HCT116 (cell line): ENCODE measurements at places on chromosomes 12 and 14.

DNA sequence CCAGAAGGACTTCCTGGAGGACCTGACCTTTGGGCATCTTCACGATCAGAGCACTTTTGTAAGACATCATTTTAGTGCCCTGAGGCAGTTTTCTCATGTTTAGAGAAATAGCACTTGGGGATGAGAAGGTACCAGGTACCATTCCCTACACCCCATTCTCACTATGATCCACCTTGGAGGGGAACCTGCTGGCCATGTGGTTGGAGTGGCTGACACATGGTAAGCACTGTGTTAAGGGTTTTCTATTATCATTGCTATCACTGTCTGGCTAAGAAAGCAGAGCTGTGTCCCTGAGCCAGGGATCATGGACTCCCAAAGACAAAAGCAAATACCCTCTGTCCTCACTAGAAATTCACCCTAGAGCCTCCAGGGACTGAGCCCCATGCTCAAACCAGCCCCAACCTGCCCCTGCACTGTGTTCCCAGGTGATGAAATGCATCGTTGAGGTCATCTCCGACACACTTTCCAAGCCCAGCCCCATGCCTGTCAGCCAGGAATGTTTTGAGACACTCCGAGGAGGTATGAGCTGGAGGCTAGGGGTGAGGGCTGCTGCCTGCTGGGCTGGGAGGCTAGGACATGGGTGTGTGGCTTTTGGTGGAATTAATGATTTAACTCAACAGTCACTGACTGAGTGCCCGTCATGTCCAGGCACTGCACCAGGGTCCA is 3.4 kb downstream of the CHGA start:
- DNase-seq, result no peak

GRCh38 chr14:90538095-90538494 is 141.3 kb downstream of the CALM1 start:
- DNase-seq, result no peak

DNA sequence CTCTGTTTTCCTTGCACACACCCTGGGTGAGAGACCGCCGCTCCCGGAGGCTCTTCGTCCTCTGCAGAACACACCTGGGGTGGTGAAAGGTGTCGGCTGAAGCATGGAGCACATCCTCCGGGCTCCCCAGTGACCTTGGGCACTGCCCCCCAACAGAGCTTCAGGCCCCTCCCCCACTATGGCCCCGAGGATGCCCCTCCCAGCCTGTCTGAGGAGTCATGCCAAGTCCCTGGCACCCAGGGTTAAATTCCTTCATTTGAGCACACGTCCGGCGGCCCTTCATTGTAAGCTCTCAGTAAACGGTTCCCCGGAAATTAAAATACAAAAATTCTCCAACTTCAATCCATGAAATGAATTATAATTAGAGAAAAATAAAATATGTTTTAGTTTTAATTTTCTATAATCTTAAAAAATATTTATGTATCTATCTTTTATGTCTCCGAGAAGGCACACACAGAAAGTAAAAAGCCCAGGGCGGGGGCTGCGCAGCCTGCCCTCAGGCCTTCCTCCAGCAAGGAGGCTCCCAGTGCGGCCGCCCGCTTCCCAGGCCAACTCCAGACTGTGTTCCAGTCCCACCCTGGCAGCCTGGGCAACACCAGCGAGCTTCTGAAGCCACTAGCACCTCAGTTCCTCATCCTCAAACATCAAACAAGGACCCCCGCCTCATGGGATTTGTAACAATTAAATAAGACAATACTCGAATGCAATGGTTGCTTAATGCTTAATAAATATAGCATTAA is 63.5 kb downstream of the TMEM132D start:
- DNase-seq, result no peak

- DNase-seq, result no peak
Measured at GRCh38 chr14:33450416-33450815, 500.5 kb downstream of the EGLN3 start.

GRCh38 chr12:1877169-1877878 is 41.1 kb downstream of the CACNA2D4 start:
- DNase-seq, result no peak

GRCh38 chr12:51028126-51028812 is 2.1 kb upstream of the SLC11A2 start:
- no peak for DNase-seq

- DNase-seq, result no peak
Measured at GRCh38 chr12:74790931-74791330, 253.3 kb downstream of the ATXN7L3B start.

GRCh38 chr14:103445806-103446205 is 60.6 kb downstream of the MARK3 start:
- no peak for DNase-seq

GRCh38 chr12:65907513-65907912 is 83.2 kb downstream of the HMGA2 start:
- DNase-seq, result no peak

DNA sequence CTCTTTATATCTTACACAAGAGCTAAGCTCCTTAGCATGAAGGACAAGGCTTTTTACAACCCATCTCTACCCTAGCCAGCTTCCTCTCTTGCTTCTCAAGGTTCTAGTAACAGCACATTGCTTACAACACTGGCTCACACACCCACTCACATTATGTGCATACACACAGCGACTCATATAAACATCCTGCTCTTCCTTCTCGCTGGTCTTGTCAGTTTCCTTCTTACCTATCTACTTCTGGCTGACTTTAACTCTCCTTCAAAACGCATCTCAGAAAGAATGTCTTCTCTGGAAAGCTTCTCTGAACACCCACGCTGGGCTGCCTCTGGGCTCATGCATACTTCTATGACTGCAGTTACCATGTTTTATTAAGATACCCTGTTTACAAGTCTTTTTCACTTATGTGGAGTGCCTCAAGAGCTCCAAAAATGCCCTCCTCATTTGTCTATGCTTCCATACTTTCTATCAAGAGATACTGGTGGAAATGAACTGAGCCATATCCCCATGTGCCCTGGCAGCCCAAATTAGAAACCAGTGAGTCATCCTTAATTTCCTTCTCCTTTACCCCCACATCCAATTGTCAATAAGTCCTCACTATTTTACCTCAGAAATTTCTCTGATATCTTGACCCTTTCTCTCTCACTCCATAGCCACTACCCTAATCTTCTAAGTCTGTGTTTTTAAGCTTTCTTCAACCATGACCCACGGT is 126.9 kb upstream of the KRAS start:
- no peak for DNase-seq

GRCh38 chr14:68586896-68587751 is 205.7 kb downstream of the ZFP36L1 start:
- DNase-seq, result no peak

- DNase-seq, result no peak
Measured at GRCh38 chr14:61391119-61391518, 69.7 kb downstream of the PRKCH start.

DNA sequence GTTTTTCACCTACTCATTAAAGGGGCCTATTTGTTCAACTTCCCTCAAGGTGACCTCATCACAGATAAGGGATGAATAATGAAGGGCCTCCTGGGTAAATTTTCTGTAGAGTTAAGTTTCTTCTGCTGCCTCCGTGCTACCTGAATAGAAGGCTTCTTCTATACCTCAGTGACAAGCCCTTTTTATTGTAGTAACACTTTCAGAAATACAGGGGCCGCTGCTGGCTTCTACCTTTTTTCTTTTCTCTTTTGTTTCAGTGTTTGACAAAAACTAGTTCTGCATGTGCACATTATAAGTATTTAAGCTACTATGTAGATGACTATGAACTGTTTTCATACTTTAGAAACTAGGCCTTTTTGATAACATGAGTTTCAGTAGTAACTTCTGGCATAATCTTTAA is 207.0 kb downstream of the NAV3 start:
- no peak for DNase-seq

- no peak for DNase-seq
Measured at GRCh38 chr12:20808521-20808920, 2.0 kb upstream of the SLCO1B3 start.

GRCh38 chr12:91361864-91362263 is 179.2 kb upstream of the DCN start:
- DNase-seq, result peak; percentile 37

GRCh38 chr12:125453751-125454150 is 388.5 kb downstream of the AACS start:
- no peak for DNase-seq

DNA sequence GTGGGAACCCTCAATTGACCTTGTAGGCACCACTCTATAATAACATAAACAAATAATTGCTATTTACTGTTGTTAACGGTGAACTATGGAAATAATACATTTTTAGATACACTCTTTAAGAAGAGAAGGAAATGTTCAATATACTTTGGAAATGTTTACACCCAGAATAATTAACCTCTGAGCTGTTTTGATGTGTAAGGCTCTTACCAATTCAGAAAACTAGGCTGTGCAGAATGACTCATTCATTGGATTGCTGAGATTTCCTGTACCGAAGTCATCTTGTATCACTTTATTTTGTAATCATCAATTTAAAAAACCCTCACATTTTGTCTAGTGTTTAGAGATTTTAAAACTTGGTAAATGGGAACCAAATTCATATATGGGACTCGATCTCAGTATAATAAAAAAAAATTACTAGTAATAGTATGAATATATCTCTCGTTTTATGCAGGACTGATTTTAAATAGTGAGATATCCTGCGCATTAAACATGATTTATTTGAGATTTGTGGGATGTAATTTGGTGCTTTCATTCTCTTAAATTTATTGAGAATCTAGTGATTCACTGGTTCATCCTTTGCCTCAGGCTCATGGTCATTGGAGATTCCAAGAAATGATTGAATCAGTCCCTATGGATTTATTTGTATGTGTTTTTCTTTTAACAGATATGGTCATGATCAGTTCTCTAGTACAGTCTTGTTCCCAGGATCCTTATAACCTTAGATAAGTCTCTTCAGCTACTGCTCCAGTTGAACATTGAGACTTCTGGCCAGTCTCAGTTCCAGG is 3.9 kb downstream of the SAMD4A start:
- no peak for DNase-seq

- DNase-seq, result no peak
Measured at GRCh38 chr12:55974308-55974730, 441 bp downstream of the RAB5B start.

- no peak for DNase-seq
Measured at GRCh38 chr14:35220920-35221319, 71.3 kb upstream of the PSMA6 start.

- DNase-seq, result no peak
Measured at GRCh38 chr12:115762936-115763335, 514.6 kb downstream of the MED13L start.

DNA sequence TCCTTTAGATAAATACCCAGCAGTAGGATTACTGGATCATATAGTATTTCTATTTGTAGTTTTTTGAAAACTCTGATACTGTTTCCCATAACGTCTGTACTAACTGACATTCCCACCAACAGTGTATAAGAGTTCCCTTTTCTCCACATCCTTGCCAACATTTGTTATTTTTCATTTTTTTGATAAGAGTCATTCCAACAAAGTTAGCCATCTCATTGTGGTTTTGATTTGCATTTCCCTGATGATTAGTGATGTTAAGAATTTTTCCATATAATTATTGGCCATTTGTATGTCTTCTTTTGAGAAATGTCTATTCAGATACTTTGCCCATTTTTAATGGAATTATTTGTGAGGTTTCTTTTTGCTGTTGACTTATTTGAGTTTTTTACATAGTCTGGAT is 486.0 kb downstream of the FLRT2 start:
- no peak for DNase-seq

- no peak for DNase-seq
Measured at GRCh38 chr14:38870296-38870836, 232.7 kb downstream of the SEC23A start.

DNA sequence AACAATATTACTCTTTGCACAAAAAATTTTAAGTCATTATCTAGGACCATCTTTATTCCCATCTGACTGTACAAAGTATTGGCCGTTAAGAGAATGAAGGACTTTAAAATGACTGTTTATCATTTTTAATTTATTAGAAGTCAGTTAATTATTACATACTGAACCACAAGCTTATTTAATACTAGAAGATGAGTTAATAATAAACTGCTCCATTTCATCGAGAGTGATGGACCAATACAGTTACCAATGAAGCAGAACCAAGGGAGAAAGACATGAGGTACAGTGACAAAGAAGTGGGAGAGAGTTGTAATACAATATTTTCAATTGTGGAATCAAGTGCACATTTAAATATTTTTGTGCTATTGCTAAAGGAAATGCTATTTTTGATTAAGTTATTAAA is 83.3 kb downstream of the PTPRO start:
- DNase-seq, result no peak

GRCh38 chr14:90319634-90320541 is 11.9 kb downstream of the NRDE2 start:
- DNase-seq, result no peak

DNA sequence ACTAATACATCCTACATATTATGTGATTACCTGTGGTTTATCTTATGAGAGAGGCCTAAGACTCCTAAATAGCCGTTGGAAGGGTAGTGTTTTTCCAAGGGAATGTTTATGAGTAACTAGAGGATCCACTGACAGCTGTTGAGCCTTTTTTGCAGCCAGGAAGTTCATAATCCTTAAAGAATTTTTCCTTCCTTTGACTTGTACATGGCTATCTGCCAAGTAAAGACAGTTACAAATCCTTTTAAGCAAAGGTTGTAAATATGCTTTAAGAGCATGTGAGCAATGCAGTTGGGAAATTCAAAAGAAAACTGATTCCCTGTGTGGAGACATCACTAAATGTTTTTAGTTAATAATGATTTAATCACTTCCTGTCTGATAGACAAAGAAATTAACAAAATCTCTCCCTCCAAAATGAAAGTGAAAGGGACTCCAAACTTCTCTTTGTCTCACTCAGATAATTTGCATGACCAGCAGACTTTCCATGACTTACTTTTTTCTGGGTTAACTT is 333.8 kb downstream of the PDZRN4 start:
- DNase-seq, result no peak

GRCh38 chr14:35349496-35350365 is 54.8 kb downstream of the NFKBIA start:
- no peak for DNase-seq

GRCh38 chr14:105212541-105213300 is 31.6 kb upstream of the NUDT14 start:
- no peak for DNase-seq

GRCh38 chr14:89184952-89185351 is 232.1 kb downstream of the FOXN3 start:
- DNase-seq, result no peak

DNA sequence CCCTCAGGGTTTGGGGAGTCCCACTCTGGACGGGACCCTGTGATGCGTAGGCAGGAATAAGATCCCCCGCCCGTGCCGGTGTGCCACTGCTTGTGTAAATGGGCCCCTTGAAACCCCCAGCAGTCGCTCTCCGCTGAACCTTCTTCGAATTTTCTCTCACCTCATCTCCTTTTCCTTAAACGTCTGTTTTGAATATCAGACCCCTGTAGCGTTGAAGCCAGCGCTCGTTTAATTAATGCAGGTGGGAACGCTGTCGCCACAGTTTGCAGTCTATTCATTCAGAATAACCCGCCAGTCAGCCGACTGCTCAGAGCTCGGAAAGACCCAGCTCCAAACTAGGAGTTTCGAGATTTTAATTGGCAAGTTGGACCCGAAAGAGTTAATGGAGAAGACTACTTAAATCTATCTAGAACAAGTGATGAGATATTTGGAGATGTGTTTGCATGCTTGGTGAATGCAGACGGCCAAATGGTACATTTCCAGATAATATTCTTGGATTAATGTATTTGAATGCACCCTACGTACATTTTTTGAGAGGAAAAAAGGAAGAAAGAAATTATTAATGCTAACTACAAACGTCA is 739 bp upstream of the PPP2R5E start:
- no peak for DNase-seq

- no peak for DNase-seq
Measured at GRCh38 chr12:92136026-92136730, 9.5 kb downstream of the BTG1 start.
